Ecto neural progenitor cell (in vitro differentiated cells): ENCODE measurements at places on chromosomes 1 and 21.

- peak; percentile 78 for DNase-seq
These were observed 823 bp upstream of the SYF2 start for GRCh38 chr1:25232866-25233784.

GRCh38 chr1:34780528-34780927 is 486 bp upstream of the GJB3 start:
- DNase-seq, result no peak

DNA sequence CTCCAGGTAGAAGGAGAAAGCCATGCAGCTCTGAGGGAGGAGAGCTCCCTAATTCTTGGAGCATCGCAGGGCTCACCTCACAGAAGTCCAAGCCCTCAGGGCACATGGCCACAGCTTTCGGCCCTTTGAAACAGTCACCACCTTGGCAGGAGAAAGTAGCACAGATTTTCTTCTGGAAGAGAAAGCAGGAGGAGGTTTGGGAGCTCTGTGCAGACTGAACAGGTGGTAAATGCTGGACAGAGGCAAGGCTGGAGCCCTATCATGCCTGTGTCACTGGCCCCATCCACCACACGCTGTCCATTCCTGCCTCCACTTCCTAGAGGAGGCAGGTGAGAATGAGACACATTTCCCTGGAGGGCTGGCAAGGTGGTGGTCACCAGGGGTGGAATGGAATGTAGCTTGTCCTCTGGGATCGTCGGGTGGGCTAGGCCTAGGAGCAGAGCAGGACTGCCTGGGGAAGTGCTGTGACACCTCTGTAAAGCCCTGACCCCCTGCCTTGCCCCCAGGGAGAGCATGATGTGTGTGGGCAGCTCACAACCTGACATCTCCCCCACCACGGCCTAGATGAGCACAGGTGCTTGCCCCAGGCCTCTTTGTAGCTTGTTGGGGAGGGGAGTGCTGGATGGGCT is 2.8 kb upstream of the INPP5B start:
- DNase-seq, result no peak

GRCh38 chr1:155166471-155167165 is 6.5 kb downstream of the KRTCAP2 start:
- DNase-seq, result peak; percentile 80

DNA sequence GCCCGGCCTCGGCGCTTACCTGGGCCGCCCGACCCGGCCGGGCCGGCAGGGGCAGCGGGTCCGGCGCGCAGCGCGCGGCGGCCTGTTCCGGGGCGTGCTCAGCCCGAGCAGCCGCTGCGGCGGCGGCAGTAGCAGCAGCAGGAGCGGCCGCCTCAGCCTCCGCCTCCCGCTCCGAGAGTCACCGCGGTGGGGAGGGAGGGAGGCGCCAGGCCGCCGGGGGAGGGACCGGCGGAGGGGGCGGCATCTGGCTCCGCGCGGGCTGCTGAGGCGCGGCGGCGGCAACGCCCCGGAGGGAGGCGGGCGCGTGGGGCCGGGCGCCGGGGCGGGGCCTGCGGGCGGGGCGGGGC is at the start of gene CTNNBIP1:
CTNNBIP1 (minus strand) TSS at position 194 of the 347 bp plus-strand sequence. CDS start 38,205 bp downstream, outside the sequence.
- no peak for DNase-seq

- no peak for DNase-seq
These were observed 95.1 kb downstream of the DNTTIP2 start for GRCh38 chr1:93783876-93784275.

DNA sequence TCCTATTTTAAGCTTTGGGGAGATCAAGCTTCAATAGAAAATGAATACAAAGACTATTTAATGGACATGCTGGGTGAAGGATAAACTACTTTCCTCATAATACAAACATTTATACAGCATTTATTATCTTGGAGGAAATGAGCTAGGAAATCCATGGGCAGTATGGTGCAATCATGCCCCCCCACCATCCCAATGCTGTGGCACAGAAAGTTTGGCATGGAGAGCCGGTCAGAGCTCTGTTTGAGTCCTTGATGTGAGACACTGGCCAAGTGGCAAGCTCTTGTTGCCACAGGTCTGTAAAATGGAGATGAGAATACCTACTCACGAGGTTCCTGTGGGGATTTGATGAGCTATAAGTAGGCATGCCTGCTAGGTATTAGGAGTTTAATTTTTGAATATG is 120.6 kb downstream of the MAB21L3 start:
- no peak for DNase-seq

GRCh38 chr1:116987256-116987555 is 14.4 kb upstream of the CD101 start:
- no peak for DNase-seq

DNA sequence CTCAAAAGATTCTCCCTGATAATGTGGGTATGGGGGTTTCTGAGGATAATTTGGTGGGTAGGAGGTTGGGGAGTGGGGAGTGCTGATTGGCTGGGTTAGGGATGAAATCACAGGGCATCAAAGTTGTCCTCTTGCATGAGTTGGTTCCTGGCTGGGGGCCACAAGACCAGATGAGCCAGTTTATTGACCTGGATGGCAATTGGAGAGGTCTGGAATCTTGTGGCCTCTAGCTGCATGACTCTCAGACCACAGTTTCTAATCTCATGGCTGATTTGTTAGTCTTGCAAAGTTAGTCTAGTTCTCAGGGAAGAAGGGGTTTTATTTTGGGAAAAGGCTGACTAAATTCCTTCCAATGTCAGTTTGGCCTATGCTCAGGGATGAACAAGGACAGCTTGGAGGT is 3.3 kb upstream of the GBP1 start:
- DNase-seq, result no peak

DNA sequence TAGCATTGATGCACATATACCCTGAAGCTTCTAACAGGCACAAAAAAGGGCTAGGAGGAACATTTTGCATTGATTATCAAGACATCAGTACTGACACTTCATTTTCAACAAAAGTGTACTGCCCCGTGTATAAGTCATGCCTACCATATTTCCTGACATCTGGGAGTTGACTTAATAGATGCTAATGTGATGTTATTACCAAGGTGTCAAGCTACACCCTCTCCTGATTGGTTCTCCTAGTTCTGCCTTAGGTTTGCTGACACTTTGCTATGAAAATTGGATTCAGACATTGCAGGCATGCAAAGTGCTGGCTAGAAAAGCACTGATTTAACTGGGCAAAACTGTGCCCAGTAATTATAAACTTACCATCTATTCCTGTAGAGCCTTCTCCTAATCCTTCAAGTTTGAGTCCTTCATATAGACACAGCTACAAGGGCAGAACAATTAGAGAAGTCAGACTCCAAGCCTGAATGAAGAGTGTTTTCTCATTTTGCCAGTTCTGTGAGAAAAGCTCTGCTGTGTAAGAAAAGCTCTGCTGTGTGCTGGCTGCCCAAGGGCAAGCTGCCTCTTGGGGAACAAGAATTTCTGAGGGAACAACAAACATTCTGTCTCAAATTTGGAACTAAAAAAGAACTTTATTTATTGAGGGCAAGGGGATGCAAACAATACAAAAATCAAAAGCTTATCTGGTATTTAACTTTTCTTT is 11.2 kb downstream of the S100A10 start:
- DNase-seq, result no peak

- DNase-seq, result no peak
These were observed 13.2 kb downstream of the ESRRG start for GRCh38 chr1:216710055-216710454.

GRCh38 chr1:241957692-241958494 is at the start of gene BECN2:
Gene BECN2, plus strand, starts transcription at chr1:241957767. Its CDS starts 0 bp downstream, at chr1:241957767.
- no peak for DNase-seq

GRCh38 chr1:46036894-46037839 is 95.3 kb downstream of the PIK3R3 start:
- peak; percentile 91 for DNase-seq

DNA sequence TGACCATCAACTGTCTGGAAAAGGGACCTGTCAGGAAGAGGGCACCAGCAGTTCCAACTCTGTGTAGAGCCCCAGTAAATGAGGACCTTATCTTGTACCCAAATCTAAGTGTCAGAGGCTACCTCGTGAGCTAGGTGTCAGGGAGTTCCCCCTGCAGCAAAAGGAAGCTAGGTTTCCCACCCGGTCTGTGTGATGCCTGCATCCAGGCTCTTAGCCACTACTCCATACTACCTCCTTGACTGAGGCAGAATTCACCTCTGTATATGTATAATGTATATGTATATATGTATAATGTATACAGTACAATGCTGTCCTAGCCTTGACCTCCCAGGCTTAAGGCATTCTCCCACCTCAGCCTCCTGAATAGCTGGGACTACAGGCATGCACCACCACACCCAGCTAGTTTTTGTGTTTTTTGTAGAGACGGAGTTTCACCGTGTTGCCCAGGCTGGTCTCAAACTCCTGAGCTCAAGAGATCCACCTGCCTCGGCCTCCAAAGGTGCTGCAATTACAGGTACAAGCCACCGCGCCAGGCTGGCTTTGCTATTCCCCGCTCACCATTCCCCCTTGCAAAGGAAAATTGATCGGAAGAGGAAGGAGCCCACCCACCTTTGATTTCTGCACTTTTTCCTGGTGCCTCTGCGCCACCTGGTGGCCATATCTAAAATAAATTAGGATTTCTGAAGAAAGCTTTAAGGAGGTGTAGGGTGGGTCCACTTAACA is 15.7 kb upstream of the LUZP1 start:
- DNase-seq, result peak; percentile 70

DNA sequence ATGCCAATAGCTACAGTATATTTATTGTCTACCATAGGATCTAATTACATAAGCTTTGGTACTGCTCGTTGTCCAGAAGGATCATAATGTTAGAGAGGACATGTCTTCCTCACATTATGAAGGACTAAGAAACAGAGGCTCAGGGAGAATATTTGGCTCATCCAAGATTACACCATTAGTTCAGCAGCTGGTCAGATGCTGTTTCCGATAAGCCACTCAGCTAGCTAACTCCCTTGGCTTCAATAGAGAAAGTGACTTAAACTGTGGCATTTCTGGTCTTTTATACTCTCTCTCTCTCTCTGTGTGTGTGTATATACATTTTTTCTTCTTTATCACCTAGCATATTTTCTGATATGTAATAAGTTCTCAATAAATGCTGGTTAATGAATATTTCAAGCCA is 70.4 kb downstream of the DDR2 start:
- no peak for DNase-seq

DNA sequence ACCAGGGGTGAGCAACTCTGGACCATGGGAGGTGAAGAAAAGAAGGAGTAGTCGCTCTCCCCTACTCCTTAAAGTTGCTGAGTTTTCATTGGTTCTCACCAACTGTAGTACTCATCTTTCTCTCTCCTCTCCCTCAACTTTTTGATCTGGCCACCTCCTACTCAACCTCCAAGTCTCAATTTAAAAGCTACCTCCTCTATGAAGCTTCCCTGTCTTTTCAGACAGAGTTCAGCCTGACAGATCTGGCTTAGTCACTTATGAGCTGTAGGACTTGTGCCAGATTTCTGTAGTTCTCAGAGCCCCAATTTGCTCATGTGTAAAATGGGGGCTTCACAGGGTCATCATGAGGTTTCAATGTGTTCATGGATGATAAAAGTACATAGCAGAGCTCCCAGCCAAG is 34.5 kb upstream of the HTR1D start:
- no peak for DNase-seq

DNA sequence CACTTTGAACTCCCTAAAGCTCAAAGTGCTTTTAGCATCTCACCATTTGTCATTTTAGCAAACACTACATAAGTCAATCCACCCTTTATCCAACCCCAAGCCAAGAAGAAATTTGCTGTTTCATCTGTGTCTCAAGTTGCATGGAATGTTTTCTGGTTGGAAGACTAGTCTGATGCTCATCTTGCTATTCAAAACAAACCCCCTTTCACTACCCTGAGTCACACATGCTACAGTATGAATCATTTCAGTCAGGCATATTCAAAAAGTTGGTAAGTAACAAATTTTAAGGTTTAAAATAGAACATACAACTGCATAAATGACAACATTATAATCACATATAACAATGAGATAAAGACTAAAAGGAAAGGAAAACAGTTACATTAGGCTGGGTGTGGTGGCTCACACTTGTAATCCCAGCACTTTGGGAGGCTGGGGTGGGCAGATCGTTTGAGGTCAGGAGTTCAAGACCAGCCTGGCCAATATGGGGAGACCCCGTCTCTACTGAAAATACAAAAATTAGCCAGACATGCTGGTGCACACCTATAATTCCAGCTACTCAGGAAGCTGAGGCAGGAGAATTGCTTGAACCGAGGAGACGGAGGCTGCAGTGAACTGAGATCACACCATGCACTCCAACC is 38.7 kb downstream of the DSTYK start:
- DNase-seq, result no peak

DNA sequence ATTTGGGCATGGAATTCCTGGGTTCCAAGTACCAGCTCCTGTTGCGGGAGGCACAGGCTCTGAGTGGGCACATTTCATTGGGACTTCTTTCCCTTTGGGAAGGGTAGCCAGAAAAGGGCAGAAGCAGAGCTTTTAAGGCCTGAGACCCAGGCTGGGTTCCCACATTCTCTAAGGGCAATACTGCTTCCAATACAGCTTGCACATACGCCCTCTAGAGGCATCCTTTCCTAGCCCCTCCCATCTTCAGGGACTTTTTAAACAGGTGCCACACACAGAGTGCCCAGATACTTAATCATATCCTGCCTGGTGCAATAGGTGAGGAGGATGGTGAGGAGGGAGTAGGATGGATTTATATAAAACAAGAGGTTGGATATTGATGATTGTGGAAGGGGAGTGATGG is 5.7 kb downstream of the GPR88 start:
- DNase-seq, result no peak

DNA sequence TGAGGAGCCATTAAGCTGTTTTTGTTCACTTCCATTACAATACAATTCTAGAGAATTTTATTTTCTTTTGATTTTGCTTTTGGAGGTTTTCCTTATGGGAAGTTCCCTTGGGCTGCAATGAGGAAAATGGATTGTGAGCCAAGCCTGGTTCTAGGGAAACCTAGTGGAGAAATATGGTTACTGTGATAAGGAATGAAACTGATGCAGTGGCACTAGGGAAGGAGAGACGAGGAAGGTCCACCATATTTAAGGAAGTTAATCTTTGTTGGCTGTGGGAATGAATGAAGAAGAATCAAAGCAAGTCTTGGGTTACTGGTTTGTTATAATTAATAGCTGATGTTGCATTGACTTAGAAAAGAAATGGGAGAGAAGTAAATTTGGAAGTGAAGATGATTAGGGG is 28.4 kb downstream of the CHML start:
- DNase-seq, result no peak
